ENCODE measurements at places on chromosomes 2 and 18.
A peak's percentile ranks its signal among the peaks of the same experiment; 100 is the strongest.

DNA sequence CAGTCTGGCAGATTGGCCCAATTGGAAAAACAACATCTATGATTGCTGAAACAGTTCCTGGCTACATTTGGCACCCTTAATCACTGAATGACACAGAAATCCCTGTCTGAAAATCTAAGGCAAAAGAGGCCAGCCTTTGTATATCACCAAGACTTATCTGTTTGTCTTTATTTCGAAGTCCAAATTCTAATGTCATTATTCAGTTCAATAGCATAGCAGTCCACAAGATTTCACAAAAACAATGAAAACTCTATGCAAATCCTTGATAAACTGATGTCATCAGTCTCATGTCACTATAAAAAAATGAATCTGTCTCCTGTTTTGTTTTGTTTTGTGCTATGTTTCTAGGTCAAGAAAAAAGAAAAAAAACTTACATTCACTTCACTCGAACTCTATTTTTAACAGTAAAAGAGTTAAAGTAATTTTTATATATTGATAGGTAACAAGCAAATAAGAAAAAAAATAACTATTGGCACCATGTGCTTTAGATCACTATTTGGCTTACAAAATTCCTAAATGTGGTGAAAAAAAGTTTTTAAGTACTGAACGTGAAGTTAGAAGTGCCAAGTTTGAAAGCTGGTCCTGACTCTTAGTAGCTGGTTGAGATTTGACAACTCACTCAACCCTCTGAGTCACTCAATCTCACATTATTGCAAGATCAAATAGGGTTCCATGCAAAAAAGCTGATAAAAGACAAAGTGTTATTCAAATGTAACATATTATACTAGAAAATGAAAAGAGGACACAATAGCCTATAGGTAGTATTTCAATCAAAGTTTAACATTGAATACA lies 359.3 kb downstream of the IRS1 start:
- DNase-seq: no peak

DNA sequence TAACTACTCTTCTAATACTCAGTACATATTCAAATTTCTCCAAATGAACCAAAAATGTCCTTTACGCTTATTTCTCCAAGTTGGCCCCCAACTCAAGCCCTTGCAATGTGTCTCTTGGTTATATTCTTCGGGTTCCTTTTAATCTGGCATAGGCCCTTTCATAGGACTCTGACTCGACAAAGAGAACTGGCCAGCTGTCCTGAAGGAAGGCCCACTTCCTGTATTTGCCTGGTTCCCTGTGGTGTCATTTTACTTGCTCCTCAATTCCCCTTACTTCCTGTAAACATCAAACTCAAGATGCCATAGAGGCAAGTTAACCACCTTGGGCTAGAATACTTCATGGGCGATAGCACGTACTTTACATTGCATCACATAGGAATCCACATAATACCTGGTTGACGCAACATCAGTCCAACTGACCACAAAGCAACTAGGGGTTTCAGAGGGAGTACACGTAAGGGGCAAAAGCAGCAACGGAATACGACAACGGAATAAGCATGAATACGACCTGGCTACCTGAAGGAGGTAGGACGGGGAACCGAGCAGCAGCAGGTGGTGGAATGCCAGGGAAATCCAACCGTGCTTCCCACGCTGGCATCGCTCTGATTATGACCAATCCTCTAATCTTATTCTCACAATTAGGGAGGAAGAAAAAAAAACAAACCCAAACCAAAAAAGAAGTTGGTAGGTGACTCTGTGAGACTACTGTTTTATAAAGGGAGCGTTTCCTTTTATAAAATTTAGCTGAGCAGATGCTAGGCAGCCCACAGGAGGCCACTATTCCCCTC lies 823 bp upstream of the GORASP2 start:
- DNase-seq: peak; percentile 61

DNA sequence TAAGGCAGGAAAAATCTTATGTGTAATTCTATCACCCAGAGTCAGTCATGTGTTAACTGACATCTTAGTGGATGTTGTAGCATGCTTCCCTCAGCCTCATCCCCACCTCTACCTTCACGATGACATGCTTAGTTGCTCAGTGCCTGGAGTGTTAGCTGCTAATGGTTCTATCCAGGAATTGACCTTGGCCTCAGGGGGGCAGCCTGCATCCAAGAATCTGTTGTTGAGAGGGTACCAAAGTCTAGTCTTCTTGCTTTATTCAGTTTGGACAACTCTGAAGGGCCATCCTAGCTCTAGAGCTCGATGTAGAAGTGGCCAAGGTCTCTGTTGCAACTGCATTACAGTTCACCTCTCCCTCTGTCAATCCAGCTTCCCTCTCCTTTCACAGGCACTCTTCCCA lies 61.2 kb downstream of the ACYP2 start:
- DNase-seq: no peak

DNA sequence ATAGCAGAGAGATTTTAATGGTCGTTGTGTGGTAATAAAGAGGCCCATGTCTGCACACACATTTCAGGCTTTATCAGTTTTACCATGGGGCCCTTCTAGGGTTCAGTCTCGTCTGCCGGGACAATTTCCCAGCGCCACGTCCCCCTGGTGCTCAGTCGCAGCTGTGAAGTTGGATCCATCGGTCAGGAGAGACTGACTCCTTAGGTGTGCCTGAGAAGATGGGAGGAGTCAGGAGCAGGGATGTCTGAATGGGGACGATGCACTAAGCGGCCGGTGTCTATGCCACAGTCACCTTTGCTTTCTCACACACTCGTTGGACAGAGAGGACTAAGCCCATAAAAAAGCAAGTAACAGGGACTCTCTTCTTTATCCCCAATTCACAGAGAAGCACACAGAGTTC lies 71.4 kb downstream of the TWIST2 start:
- no peak for DNase-seq

GRCh38 chr18:79774111-79774510 lies 23.6 kb upstream of the KCNG2 start:
- DNase-seq: no peak

DNA sequence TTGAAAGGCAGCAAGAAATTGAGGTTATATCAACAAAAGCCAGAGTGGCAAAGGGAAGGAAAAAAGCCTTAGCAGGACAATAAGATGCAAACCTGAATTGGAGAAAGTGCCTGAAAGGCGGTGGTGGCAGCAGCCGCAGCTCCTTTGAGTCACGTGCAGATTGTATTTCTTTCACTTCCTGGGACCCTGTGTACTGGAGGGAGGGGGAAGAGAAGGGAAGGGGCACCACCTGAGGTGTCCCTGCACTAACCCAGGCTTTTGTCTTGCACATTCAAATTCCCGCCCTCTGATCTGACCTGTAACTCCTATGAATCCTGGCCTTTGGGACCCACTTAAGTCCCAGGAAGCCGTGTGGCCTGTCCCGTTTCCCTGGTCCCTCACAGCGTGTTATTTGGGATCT lies 326.1 kb upstream of the SKOR2 start:
- DNase-seq: no peak

Measured in NCI-H2029 treated with DMSO at 0.1 percent for 48 hours (cell line).